ENCODE measurements at places on chromosomes 5 and 9. TPM values are rescaled to one million over a fixed set of nuclear protein-coding genes. Genes with fewer than 3 reads are reported as not detected.

DNA sequence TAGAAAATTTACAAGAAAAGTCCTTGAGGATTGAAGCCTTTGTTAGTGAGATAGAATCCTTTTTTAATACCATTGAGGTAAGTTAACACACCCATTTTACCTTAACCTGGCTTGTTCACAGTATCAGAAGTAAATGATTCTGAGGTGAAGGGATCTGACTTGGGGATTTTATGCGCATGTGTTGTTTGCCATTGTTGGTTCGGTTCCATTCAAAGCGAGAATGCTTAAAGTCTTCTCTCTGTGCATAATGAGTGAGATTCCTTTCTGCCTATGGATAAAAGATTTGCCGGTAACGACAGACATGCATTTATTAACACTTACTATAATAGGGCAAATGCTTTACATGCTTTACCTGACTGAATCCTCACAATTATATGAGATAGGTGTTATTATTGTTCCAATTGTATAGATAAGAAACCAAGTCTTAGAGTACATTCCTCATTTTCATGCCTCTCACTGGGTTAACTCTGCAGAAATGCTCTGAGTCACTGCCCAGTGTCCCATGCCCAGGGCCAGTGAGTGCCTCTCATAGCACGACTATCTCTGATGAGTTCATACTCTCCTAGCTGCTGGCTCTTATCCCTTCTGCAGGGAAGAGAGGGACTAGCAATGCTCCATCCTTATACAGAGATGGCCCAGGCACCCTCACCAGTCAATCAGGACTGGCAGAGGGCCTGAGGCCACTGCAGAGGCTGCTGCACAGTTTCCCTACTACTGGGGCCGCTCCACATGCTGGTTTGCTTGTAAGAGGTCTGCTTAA, 54.4 kb downstream of the CMYA5 start:
- no peak for DNase-seq

- no peak for DNase-seq
These were observed 79.7 kb upstream of the SPDL1 start for GRCh38 chr5:169503886-169504285.

- no peak for DNase-seq
These were observed 372.4 kb upstream of the IRX4 start for GRCh38 chr5:2254880-2255750.

DNA sequence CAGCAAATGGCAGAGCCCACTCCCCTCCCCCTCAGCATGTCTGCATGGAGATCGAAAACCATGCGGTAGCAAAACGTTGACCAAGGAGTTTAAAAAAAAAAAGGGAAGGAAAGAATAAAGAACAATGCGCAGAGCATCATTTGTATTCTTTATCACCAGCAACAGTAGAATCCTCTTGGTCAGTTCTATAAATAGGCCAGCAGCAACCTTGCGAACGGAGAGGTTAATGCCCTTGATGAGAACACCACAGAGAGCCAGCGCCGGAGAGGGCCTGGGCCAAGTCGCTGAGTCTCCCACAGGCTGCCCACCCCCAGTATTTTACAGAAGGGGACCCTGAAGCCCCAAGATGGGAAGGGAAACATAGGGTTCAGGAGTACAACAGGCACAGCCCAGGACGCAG, 22.7 kb downstream of the WHRN start:
- no peak for DNase-seq

GRCh38 chr5:6321078-6321477, 57.3 kb downstream of the MED10 start:
- no peak for DNase-seq

DNA sequence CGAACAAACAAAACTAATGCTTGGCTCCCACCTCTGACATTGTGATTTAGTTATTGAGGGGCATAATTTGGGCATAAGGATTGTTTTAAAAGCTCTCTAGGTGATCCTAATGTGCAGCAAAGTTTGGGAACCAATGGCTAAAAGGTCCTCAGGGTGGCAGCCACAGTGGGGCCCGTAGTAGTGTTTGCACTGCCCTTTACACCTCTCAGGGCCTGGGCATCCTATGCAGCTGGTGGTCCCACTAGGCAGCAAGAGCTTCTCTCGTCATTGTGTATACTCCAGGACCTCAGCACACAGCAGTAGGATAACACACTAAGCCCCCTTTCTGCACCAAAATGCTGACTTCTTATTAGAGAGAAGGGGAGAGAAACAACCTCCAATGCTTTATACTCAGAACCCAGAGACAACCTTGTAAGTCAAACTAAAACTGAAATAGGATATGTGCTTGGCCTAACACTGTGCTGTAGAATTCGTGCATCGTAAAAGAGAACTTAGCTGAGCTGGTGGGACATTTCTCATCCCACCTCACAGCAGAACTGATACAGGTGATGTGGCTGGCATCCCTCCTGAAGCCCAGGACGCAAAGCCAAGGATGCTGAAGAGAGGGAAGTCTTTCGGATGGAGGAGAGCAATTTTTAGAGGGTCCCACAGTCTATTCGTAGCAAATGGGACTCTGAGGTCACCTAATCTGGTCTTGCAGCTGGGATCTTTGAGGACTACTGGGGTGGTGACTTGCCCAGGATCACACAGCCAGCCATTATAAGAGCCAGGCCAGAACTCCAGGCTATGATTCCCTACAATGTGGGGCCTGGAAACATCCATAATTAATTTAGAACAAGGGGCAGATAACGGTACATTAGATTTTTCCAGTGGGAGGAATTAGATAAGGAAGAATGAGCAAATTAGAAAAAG, 1.2 kb downstream of the GLRX start:
- no peak for DNase-seq

DNA sequence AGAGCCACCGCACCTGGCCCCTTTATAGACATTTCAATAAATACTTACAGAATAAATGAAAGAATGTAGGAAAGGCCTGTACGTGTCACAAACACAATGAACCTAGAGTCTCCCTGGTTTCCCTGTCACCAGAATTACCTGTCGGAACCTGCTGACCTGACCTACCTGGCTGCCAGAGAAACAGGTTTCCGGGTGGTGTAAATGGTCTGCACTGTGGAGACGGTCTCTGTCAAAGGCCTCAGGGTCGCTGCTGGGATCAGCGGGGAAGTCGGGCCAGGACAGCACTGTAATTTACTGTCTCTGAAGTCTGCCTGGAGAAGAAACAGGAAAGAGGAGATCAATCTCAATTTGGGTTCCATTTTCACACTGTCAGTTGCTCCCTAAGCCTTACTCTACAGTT, 9.3 kb upstream of the FRRS1L start:
- no peak for DNase-seq

DNA sequence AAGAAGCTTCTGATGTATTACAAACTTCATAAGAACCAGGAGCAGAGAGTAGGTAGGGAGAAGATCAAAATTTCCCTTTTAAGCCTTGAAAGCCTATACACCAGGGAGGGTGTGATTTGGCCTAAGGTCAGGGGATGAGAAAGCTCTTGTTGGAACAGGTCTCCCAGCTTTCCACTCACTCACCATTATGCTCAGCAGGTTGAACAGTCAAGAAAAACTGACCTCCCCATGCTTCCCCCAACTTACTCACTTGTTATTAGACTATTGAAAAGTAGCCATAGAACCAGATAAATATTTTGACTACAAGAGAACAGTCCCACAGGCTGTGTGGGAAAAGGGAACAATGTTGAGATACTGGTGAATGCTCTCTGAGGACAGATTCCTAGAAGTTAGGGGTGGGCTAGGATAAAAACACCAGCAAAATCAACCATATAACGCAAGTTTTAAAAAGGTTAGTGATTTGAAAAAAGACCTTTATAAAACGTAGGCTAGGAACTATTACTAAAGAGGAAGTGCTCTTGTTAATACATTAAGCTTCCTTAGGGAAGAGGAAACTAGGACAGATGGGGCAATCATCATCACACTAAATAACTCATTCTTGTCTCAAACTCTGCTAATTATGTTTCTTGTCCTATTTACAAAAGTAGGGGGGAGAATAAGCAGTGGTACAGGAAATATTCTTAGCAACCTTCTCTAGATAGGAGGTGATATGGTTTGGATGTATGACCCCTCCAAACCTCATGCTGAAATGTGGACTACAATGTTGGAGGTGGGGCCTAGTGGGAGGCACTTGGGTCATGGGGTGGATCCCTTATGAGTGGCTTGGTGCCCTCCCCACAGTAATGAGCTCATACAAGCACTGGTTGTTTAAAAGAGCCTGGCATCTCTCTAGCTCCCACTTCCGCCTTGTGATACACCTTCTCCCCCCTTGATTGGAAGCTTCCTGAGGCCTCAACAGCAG, 31.0 kb downstream of the PCDHGC5 start:
- no peak for DNase-seq

DNA sequence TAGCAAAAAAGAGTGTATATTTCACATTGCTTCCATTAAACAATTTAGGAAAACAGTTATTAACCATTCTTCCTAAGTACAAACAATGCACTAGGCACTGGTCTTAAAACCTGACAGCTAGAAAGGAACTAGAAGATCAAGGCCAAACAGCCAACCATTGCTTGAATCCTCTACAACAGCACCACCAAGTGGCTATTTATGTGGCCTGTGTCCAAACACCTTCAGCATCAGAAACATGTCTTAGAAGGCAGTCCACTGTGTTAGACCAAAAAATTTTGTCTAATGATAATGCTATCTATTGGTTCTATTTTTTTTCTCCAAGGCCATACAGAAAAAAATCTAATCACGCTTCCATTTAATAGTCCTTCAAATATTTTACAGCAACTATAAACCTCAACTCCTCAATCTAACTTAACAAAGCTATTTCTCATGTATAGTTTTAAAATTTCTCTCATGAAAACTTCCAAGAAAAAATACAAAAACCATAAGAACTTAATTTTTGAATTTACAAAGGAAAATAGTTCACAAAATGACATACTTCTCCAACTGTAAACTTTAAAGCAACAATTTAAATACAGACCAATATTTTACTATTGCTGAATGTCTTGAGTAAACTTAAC, 36.1 kb downstream of the CAAP1 start:
- no peak for DNase-seq

DNA sequence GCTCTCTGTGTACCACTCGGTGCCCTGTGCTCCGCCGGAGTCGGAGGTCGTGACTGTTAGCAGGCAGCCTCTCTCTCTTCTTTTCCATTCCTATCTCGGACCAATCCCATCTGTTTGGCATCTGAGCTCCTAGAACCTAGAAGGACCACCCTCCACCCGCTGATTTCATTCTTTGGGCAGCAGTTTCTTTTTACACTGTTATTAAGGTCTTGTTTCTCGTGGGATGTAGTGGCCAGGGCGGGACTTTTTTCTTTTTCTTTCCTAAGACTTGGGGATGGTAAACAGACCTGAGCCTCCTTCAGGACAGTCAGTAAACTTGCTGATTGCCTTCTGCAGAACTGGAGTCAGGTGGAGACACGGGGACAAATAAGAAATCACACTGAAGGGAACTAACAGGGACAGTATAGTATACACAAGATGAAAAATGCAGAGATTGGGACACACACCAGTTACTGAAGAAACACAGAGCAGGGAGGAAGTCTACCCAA, 500 bp downstream of the URM1 start:
- DNase-seq = no peak

DNA sequence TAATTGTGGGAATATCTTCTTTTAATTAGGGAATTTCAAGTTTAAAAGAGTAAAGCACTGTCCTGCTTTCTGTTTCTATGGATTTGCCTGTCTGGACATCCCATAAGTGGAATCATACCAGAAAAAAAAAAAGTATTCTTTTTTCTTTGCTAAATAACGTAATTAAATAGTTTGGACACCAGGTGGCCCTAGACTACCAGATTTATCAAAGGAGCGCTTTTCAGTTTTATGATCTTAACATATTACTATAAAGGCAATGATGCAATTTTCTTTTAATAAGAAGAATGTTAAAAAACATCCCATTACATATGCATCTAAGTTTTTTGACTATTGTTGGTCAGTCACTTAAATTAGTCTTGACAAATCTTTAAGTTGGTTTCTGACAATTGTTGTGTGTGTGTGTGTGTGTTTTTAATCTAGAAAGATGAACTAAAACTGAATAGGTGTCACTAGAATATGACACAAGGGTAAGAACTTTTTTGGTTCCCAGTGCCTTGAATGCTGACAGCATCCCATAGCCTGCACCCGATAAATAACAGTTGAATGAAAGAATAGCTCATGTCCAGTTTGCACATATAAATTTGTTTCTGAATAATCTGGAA, 49.5 kb downstream of the C5orf22 start:
- no peak for DNase-seq

DNA sequence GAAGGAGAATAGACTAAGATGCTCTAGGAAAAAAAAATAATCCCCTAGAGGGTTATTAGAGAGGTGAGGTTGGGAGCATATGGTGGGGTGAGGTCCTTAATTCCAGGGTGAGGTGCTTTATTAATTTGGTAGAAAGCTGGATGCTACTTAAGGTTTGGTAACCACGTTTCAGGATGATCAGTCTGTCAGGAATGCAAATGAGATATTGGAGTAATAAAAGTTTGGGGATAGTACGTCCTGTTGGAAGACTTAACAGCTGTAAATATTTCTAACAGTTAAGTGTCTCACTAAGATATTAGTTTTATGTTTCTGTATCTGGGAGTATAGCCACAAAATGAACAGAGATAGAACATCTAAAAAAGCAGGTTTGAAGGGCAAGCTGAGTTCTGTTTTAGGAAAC, 578.9 kb downstream of the CETN3 start:
- no peak for DNase-seq

DNA sequence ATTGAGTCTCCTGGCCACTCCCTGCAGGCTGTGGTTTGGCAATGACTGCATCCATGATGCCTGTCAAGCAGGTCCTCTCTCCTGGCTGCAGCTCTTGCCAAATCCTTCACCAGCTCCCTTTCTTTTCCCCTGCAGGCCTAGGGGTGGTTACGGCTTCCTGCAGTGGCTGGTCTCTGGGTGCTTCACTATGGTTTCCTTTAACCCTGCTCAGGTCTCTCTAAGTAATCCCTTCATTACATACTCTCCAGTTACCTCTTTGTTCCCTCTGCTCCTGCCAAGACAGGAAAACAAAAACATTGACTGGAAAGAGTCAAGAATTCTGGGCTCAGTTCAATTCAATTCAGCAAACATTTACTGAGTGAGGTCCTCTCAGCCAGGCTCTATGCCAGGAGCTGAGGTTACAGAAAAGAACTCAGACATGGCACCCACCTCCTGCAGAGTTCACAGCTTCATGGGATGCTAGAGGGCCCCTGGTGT, 19.8 kb upstream of the PTPN3 start:
- peak; percentile 56 for DNase-seq

- no peak for DNase-seq
These were observed 27.5 kb downstream of the CDH6 start for GRCh38 chr5:31221001-31221400.

Gene SLC45A2
- not detected for total RNA-seq

Gene GABRA1
- not detected for total RNA-seq

Gene LMAN2
- 108 TPM for total RNA-seq

Gene SELENOP
- total RNA-seq = 705 TPM

Gene ADCY2
- total RNA-seq = 0.59 TPM

Gene STX17
- total RNA-seq = 37.8 TPM

Gene PCDHB3
- total RNA-seq = 1.5 TPM

Gene NEUROG1
- not detected for total RNA-seq

Gene SPARC
- total RNA-seq = 904 TPM

Gene RALGDS
- 71.1 TPM for total RNA-seq

Gene PCDHB2
- total RNA-seq = 5.6 TPM

Gene APBA1
- 4.3 TPM for total RNA-seq

Gene INSYN2B
- total RNA-seq = not detected

Gene IRF1
- total RNA-seq = 81.2 TPM
